ENCODE measurements at places on chromosomes 3 and 15.

GRCh38 chr15:59352189-59352588 lies 20.5 kb downstream of the MYO1E start:
- DNase-seq, result no peak

DNA sequence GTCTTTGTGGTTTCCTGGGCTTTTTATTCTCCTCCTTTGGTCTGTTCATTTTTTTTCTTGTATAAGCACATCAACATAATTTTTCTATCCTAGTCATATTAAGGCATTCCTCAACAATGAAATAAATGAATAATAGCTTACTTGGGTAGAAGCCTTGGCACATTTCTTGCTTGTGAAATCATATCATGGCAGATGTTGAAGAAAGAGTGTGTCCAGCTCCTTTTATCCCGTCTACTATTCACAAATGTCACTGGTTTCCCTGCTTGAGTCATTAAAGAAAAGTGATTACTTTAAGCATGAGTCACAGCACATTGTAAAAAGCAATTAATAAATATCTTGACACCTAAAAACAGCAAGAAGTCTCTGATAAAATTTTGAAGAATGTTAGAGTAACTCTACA lies 42.1 kb downstream of the MINAR1 start:
- no peak for DNase-seq

- no peak for DNase-seq
Observed at GRCh38 chr3:29067007-29067406, 213.9 kb upstream of the RBMS3 start.

GRCh38 chr3:122004107-122004506 lies 17.9 kb downstream of the ILDR1 start:
- no peak for DNase-seq

GRCh38 chr15:80246425-80246894 lies 5.6 kb downstream of the CTXND1 start:
- no peak for DNase-seq

GRCh38 chr3:195246581-195246995 lies 24.4 kb downstream of the XXYLT1 start:
- DNase-seq, result no peak
